ENCODE measurements at places on chromosomes 7 and 10. TPM values are rescaled to one million over a fixed set of nuclear protein-coding genes. Genes with fewer than 3 reads are reported as not detected.

- no peak for DNase-seq
Observed at GRCh38 chr10:96794836-96795733, 37.0 kb upstream of the LCOR start.

DNA sequence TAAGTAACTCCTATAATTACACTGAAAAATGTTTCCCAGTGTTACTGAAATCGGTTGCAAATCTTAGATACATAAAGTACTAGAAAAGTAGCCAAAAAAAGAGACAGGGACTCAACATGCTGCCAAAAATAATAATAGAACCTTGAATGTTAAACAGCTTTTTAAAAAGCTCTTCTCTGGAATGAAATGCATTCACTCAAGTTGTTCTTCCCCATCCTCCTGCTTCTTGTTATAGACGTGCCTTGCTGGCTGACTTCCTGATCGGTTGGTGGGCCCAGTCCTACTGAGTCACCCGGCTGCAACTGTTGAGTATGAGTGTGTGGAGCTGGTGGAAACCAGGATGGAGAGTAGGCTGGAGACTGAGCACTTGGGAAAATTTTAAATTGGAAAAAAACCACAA is 30.6 kb upstream of the RAPGEF5 start:
- no peak for DNase-seq

CLEC2L gene
- not detected for total RNA-seq

GRCh38 chr10:126838316-126838715 is 66.9 kb upstream of the DOCK1 start:
- no peak for DNase-seq

DNA sequence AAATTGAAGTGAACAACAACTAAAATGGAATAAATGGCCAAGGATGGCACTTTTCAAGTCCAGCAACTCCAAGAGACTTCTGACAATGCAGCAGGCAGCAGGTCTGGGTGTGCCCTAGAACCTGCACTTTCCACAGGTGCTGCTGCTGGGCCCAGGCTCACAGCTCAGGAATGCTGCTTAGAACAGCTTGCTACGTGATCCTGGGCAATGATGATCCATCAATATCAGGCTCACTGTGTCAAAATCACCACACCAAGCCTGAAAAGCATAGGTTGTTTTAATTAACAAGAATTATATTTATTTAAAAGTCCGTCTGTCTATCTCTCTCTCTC is 148.4 kb downstream of the TNS3 start:
- DNase-seq: no peak

DNA sequence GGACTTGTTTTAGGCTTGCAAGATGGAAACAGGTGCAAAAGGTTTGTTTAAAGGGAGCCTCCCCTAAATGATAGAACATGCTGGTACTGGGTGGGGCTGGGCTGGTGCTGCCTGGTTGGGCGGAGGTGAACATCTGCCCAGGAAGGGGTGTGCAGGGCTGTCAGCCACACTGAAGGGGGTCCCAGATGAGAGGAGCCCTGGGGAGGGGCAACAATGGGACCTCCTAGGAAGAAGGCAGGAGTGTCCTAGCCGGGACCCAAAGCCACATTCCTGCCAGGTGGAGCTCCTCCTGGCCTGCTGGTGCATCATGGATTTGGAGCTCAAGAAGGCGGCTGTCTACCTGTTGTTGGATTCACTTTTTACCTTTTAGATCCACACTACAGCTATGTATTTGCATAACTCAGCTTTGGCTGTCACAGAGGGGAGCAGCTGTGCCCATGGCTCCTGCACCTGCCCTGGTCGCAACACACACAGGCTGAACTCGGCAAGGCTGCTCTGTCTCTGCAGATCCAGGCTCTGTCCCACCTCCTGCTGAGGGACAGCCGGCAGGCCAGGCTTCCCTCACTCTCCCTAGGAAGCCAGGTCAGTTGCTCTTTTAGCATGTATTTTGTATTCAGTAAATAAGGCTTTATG is 59.9 kb downstream of the ADARB2 start:
- no peak for DNase-seq

DNA sequence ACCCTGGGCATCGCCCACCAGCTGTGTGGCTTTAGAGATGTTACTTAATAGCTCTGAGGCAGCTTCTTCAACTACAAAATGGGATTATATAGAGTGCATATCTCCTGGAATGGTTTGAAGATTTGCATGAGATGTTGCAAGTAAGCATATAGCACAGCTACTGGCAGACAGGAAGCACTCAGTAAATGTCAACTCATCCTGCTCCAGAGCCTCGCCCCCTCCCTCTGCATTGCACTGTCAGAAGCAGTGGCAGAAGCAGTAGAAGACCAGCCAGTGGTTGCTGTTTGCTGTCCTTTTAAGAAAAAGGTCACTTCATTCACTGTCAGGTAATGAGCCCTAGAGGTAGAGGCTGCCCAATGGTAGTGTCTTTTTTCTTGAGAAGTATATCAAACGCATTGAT is 180.0 kb upstream of the GHITM start:
- no peak for DNase-seq

Data from esophagus muscularis mucosa (tissue), 4 donors.